Left renal pelvis (tissue), 4 donors: ENCODE measurements at places on chromosomes 6 and 20. TPM values are rescaled to one million over a fixed set of nuclear protein-coding genes. Genes with fewer than 3 reads are reported as not detected.

The FOXA2 gene
- not detected for polyA plus RNA-seq

The NANP gene
- 5.2 TPM for polyA plus RNA-seq

The RAET1L gene
- polyA plus RNA-seq, result not detected

The LRRC73 gene
- 1.1 TPM for polyA plus RNA-seq

The BMP5 gene
- 3.6 TPM for polyA plus RNA-seq

The MACROD2 gene
- 7.0 TPM for polyA plus RNA-seq

The RAET1E gene
- 0.24 TPM for polyA plus RNA-seq

The APCDD1L gene
- polyA plus RNA-seq, result 13.2 TPM

The DNAH8 gene
- 0.77 TPM for polyA plus RNA-seq

The SCRT2 gene
- polyA plus RNA-seq, result 0.06 TPM

The ACSS2 gene
- 27.8 TPM for polyA plus RNA-seq

The SRC gene
- polyA plus RNA-seq, result 48.8 TPM

The RSPO3 gene
- polyA plus RNA-seq, result 31.1 TPM

The RNF182 gene
- polyA plus RNA-seq, result 2.7 TPM

The BANF2 gene
- not detected for polyA plus RNA-seq

The C6orf52 gene
- polyA plus RNA-seq, result 2.1 TPM

The IMPG1 gene
- polyA plus RNA-seq, result 3.7 TPM

The PPP1R18 gene
- polyA plus RNA-seq, result 38.7 TPM

The RNF146 gene
- polyA plus RNA-seq, result 81.0 TPM

The FABP7 gene
- 0.86 TPM for polyA plus RNA-seq

The SRMS gene
- polyA plus RNA-seq, result 0.17 TPM

The DEFB124 gene
- polyA plus RNA-seq, result not detected

The CENPB gene
- 37.6 TPM for polyA plus RNA-seq

The TRIM15 gene
- not detected for polyA plus RNA-seq

The PRR18 gene
- polyA plus RNA-seq, result 0.20 TPM

The SSTR4 gene
- 0.14 TPM for polyA plus RNA-seq

The DOK5 gene
- 10.0 TPM for polyA plus RNA-seq

The TTI1 gene
- polyA plus RNA-seq, result 28.6 TPM

The CALHM4 gene
- polyA plus RNA-seq, result 0.85 TPM

The SPATA2 gene
- 8.7 TPM for polyA plus RNA-seq

The MYH7B gene
- 0.79 TPM for polyA plus RNA-seq

The B3GAT2 gene
- 2.5 TPM for polyA plus RNA-seq

The OTOR gene
- polyA plus RNA-seq, result 0.26 TPM

The KCNQ2 gene
- polyA plus RNA-seq, result 9.0 TPM

The HLA-G gene
- polyA plus RNA-seq, result 0.57 TPM

The FAM184A gene
- 9.1 TPM for polyA plus RNA-seq

The BPIFA1 gene
- not detected for polyA plus RNA-seq

The COL9A1 gene
- 35.2 TPM for polyA plus RNA-seq

The LGSN gene
- polyA plus RNA-seq, result 0.26 TPM

The CDH4 gene
- 5.8 TPM for polyA plus RNA-seq

The EYS gene
- 1.1 TPM for polyA plus RNA-seq

The MAS1 gene
- polyA plus RNA-seq, result 0.08 TPM

The TFAP2A gene
- 27.6 TPM for polyA plus RNA-seq

The CST2 gene
- not detected for polyA plus RNA-seq

The SMOC2 gene
- polyA plus RNA-seq, result 36.9 TPM

The PARD6B gene
- polyA plus RNA-seq, result 24.1 TPM

The HLA-DRB5 gene
- polyA plus RNA-seq, result 8.3 TPM
